Activated CD4-positive, alpha-beta T cell treated with anti-CD3 and anti-CD28 coated beads, Interleukin-2, amount 50 U/mL, for 24 hours (primary cell): ENCODE measurements at places on chromosomes 5 and 9.

GRCh38 chr5:134370311-134370870 lies 978 bp upstream of the UBE2B start:
- no peak for DNase-seq

DNA sequence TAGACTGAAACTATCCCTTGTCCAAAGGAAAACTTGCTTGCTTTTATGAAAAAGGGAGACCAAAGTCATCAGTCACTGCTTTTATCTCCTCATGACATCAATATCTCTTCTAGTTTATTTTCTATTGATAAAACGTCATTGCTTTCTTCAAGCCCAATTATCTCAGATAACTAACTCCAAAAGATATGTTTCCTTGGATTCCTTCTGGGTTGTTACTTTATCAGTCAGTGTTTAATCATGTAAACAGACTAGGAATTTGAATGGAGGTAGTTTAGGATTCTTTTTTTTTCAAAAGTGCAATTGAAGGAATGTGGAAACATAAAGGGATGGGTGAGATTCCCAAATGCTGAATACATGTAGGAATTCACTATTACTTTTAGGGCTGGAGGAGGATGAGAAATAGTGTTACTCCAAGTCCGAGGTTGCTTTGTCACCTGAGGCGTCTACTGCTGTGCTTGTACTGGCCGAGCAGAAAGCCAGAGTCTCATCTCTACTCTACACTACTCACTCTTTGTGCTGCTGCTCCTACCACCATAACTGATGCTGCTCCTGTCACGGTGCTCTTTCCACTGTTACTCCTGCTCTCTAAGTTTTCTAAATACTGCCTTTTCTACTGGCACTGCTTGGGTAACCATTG lies 1697.1 kb upstream of the NUDT12 start:
- no peak for DNase-seq

GRCh38 chr5:68848091-68848490 lies 245.7 kb upstream of the SLC30A5 start:
- no peak for DNase-seq

DNA sequence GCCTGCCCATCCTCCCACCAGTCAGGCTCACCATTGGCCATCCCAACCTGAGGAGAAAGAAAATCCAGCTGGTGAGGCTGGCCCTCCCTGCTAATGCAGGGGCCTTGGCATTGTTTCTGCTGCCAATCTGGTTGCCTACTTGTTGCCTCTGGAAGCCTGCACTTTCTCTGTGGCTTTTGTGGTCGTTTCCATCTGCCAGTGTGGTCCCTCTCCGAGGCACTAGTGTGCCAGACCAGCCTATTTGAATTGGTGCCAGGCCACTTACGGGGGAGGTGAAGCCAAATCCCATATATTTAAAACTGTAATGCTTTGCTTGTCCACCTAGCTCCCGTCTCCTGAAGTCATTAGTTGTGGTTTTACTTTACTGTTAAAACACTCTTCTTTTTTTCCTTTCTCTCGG lies 213.4 kb upstream of the ADAMTSL1 start:
- no peak for DNase-seq

- DNase-seq: no peak
Observed at GRCh38 chr5:94707359-94707758, 88.9 kb downstream of the SLF1 start.

DNA sequence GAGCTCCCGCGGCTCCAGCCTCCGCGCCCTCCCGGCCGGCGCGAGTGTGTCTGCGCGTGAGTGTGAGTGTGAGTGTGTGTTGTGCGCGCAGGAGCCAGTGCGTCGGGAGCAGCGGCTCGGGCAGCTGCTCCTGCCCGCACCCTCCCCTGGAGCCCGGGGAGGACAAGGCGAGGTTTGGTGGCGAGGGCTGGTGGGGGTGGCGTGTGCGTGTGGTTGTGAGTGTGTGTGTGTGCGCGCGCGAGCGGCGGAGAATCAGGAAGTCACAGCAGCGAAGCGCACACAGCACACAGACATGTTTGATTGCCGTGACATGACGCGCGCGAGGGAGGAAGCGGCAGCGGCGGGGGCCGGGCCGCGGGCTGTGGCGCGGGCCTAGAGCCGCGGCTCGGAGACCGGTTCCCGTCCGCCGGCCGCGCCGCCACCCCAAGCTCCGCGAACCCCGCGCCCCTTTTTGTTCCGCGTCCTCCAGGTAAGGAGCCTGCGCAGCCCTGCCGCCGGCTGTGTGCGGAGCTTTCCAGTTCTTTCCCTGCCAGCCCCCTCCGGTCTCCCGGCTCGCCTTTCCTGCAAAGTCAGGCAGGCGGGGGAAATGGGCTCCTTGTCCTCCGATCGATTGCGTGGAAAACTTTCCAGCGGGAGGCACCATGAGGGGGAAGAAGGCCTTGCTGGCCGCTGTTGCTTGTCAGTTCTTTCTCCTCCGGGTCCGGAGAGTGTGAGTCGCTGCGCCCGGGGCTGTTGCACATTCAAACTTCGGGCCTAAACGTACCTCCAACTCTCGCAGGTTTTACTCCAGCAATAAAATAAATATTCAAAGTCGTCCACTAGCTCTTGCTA lies 2.4 kb downstream of the SMARCA2 start:
- DNase-seq: peak; percentile 49

- no peak for DNase-seq
Observed at GRCh38 chr9:26789959-26790358, 102.6 kb downstream of the CAAP1 start.

- no peak for DNase-seq
Observed at GRCh38 chr9:73172901-73173215, 21.2 kb downstream of the ANXA1 start.

- no peak for DNase-seq
Observed at GRCh38 chr9:114077162-114077837, 800 bp downstream of the AMBP start.

- no peak for DNase-seq
Observed at GRCh38 chr5:54700986-54701578, 183.5 kb downstream of the SNX18 start.

DNA sequence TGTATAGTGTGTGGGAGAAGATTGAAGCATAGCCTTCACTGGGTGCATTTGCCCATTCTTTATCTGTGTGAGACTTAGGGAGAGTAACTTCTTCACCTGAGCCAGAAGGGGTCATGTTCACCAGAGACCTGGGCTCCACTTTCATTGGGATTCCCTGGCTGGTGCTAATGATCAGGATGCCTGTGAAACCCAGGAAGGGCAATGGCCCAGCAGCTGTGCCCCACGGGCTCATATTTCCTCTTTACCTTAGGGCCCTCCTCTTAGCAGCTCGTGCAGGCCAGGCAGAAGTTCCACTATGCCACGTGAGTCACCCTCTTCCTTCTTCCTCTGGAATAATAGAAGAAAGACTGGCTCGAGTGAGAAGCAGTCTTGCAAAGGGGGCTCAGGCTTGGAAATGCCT lies 5.0 kb downstream of the PPARGC1B start:
- DNase-seq: no peak

- DNase-seq: no peak
Observed at GRCh38 chr5:40991168-40991980, 79.8 kb downstream of the MROH2B start.

GRCh38 chr9:3862561-3862960 lies 336.8 kb upstream of the RFX3 start:
- no peak for DNase-seq

DNA sequence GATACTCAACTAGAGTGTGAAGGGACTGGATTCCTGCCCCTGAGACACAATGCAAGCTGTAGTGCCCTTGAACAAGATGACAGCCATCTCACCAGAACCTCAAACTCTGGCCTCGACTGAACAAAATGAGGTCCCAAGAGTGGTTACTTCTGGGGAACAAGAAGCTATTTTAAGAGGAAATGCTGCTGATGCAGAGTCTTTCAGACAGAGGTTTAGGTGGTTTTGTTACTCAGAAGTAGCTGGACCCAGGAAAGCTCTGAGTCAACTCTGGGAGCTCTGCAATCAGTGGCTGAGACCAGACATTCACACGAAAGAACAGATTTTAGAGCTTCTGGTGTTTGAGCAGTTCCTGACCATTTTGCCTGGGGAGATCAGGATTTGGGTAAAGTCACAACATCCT lies 2.4 kb downstream of the ZNF483 start:
- no peak for DNase-seq

DNA sequence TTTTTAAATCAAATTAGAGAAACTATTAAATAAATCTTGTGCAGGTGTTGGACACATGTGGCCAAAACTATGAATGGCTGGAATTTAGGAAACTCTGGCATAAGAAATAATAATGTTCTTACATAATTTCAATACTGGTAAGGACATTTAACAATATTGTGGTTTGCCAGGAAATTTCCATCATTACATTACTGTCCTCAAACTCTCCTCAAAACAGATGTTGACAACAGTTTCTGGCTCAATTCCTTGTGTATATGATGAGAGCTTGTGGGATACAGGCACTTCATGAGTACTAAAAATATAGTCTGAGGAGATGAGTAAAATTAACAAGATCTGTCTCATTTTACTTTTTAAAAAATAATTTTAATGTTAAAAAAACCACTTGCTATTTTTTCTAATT lies 27.9 kb downstream of the MCTP1 start:
- no peak for DNase-seq

DNA sequence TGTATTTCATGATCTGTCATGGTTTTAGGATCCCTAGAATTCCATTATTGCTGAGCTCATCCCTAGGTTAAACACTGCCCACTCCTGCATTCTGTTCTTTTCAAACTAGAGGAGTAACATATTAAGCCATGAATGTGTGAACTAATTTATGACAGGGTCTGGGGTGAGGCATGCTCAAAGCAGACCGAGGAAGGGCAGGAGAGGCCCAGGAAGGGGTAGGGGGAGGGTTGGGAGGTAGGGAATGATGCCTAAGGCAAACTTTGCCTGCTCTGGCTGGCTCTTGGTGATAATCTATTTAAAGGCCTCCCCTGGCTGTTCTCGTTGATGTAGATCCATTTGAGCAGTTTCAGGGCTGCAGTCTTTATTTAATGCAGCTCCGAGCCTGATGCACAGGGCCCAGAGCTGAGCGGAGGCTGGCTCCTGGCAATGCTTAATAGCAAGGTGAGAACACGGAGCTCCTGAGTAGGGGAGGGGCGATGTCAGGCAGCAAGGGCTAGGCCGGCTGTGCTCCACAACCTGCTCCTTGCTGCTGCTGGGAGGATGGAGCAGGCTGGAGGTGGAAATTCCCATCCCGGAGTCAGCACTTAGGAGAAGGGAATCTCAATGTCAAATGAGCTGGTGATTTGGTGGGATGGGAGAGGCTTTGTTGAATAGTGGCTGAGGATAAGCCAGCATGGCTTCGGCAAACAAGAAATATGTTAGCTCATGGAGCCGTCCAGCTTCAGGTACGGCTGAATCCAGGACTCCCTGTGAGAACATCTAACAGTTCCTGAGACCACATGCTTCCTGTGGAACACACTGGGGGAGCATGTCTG lies 73.2 kb upstream of the UNC5A start:
- no peak for DNase-seq

- no peak for DNase-seq
Observed at GRCh38 chr5:69416699-69417098, 1.8 kb downstream of the MARVELD2 start.

- peak; percentile 2 for DNase-seq
Observed at GRCh38 chr5:88785746-88786565, 97.0 kb downstream of the MEF2C start.

DNA sequence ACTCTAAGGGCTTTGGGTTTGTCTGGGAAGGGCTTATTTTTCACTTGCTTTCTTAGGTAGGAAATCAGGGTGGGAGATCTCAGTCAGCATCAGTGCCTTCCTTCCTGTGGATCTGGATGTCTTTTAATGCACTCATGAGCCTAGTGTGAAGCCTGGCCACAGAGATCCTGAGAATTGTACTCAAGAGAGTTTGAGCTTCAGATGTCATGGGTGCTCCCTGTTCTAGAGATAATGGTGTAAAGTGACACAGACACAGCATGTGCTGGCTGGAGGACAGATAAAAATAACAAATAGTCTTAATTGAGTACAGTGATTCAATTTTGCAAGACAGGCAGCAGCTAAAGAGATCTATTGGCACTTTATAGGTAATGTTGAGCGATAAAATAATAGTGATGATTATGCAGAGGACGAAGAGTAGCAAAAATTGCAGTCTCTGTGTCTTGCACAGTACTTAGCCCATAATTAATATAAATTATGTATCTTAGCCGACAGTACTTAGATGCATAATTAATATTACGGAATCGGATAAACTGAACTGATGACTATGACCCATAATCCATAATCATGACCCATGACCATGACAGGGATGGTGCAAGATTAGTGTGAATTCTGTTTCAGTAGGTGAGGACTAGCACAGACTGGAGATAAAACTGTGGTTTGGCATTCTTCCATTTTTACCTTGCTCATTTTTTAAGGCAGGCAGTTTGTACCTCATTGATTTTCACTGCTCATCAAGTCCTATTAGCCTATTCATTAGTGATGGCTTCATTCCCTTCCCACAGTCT lies 408.7 kb upstream of the PIK3R1 start:
- DNase-seq: no peak
